Stimulated activated CD4-positive, alpha-beta T cell treated with anti-CD3 and anti-CD28 coated beads, TNF-alpha, amount 100 ng/mL, for 1 hour (primary cell): ENCODE measurements at places on chromosomes 7 and 10.

DNA sequence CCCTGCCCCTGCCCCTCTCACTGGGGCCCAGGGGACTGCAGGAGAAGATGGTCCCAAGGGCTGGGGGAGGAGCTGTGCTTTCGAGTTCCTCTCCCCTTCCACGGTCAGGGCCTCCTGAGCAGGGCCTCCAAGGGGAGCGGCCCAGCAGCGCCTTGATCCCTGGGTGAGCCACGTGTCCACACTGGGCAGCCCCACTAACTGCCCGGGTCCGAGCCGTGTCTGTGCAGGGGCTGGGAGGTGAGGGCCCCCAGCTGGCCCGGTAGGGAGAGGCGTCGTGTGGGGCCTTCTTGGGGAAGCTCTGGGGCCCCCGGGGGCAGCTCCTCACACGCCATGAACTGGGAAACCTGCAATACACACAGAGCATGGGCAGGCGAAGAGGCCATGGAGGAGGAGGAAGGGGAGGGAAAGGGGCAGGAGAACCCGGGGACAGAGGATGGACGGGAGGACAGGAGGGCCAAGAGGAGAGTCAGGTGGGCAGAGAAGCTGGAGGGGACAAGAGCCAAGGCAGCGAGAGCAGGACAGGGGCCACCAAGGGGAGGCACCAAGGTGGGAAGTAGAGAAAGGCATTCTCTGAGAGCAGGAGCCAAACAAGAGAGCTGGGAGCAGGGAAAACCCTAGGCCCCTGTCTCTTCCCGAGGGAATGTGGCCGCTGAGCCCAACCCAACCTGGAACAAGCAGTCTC is 32.8 kb downstream of the KCNH2 start:
- DNase-seq, result no peak

DNA sequence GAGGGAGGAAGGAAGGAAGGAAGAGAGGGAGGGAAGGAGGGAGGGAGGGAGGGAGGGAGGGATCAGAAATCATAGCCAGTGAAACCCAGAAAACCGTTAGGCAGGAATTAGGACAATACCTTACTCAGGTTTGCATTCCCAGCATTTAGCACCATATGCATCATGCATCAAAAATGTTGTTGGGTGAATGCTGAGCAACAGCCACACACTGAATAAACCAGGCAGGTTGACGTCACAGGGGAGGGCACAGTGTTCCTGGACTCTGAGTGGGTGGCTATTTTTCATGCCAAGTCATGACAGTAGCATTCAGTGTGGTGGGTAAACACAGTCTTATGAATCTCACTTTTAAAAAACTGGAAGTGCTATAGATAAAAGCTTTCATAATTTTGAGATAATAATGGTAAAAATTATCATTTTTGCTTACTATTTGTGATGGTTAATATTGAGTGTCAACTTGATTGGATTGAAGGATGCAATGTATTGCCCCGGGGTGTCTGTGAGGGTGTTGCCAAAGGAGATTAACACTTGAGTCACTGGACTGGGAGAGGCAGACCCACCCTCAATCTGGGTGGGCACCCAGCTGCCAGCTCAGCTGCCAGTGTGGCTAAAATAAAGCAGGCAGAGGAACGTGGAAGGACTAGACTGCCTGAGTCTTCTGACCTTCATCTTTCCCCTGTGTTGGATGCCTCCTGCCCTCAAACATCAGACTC is 199.1 kb upstream of the PRKCQ start:
- DNase-seq, result no peak

- DNase-seq, result no peak
Measured at GRCh38 chr7:147276783-147277370, 1160.3 kb downstream of the CNTNAP2 start.

DNA sequence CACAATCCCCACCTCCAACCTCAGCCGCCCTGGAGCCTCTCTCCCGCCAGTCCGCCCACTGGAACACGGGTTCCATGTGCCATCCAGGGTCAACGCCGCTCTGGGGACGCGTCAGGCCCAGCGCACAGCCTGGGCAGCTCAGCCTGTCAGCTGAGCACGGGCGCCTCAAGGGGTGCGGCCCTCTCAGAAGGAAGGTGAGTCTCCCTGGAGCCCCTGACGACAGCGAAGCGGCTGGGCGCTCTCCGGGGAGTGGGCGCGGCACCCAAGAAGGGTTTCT is 1.2 kb upstream of the SLC18A3 start:
- DNase-seq, result no peak

DNA sequence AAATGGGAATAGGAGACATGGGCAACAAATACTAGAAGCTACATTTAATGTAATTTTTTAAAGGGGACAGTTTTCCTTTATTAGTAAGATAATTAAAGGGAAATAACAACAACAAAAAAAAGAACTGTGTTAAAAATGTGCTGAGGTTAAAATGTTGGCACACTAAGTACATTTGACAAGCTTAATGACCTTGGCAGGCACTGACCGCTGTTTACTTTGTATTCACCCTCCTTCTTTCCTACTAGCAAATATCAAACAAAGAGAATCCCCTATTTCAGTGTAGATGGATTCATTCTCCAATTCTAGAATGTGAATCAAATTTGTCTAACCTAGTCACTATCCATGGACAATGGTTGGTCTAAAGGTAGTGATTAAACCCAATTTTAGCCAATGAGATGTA is 77.5 kb upstream of the TOMM7 start:
- DNase-seq, result no peak

- DNase-seq, result no peak
Measured at GRCh38 chr10:28253169-28253785, 49.6 kb downstream of the MPP7 start.

- no peak for DNase-seq
Measured at GRCh38 chr10:75233444-75234016, 2.2 kb downstream of the COMTD1 start.

DNA sequence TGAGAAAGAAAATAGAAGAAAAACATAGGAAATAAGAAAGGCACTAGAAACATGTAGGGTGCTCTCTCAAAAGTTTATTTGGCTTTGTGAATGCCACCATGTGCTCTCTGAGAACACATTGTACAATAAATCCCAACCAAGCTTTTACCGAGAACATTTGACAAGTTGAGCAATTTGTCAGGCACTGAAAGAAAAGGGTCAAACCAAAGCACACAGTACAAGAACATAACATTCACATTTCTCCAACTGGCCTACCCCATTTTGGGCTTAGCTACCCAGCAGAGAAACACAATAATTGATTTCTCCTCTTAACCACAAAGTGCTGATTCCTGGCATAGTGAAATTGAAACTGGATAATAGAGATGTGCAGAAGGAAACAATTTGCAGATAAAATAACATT is 69.2 kb upstream of the SLC39A12 start:
- DNase-seq, result no peak

- no peak for DNase-seq
Measured at GRCh38 chr7:5502721-5503243, 79.1 kb upstream of the TNRC18 start.

GRCh38 chr7:47292832-47293309 is 289.0 kb downstream of the TNS3 start:
- DNase-seq, result no peak

GRCh38 chr7:78765943-78766729 is 687.3 kb downstream of the MAGI2 start:
- DNase-seq, result no peak

GRCh38 chr7:22876986-22877729 is 54.5 kb upstream of the TOMM7 start:
- DNase-seq, result no peak

DNA sequence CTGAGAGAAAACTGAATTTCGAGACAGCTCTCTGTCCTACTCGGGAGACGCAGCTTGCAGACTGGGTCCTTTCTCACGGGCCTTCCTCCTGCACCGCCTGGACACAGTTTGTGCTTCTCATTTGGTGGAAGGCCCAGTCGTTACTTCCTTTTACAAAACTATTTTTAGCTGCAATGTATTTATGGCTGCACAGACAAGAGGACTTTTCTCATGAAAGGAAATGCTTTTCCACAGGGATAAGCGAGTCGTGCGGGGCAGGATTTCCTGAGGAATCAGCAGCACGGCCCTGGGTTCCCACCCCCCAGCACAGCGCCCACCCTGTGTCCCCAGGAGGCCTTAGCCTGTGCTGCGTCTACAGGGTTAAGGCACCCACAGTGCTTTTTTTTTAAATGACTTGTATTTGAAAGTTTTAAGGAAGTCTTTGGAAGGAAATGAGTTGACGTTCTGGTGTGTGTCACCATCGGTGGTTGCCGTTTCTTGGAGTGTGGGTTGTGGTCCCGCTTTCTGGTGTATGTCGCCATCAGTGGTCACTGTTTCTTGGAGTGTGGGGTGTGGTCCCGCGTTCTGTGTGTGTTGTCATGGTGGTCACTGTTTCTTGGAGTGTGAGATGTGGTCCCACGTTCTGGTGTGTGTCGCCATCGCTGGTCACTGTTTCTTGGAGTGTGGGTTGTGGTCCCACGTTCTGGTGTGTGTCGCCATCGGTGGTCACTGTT is 50.9 kb downstream of the INPP5A start:
- DNase-seq, result no peak

GRCh38 chr10:11225935-11226334 is 208.3 kb downstream of the CELF2 start:
- no peak for DNase-seq

DNA sequence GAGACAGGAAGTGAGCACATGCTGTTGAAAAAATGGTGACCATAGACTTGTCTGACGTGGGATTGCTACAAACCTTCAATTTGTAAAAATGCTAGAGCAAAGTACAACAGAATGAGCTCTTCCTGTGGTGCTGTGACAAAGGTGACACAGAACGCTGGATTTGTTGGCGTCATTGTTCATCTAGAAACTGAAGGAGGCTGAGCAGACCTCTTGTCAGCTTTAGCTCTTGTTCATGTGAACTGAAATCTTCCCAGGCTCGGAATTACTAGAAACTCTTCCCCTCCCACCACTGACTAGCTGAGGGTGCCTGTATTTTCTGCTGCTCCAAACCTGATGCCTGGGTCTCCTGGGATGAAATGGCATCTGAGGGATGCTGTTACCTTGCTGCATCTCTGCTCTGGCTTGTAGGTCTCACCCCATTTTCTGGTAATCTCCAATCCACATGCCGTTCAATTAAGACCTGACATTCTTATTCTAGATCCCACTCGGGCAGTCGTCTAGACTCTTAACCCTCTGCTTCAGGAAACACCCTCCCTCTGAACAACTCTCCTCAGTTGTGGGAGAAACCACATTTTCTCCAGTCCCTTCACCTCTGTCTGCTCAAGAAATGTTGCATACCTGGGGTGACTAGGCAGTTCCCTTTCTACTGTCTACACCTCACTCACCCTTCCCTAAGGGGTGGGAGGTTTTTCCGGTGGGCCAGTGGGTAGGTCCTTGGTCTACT is 349.3 kb downstream of the CXCL12 start:
- no peak for DNase-seq

- DNase-seq, result no peak
Measured at GRCh38 chr10:94042001-94042833, 48.5 kb downstream of the PLCE1 start.

DNA sequence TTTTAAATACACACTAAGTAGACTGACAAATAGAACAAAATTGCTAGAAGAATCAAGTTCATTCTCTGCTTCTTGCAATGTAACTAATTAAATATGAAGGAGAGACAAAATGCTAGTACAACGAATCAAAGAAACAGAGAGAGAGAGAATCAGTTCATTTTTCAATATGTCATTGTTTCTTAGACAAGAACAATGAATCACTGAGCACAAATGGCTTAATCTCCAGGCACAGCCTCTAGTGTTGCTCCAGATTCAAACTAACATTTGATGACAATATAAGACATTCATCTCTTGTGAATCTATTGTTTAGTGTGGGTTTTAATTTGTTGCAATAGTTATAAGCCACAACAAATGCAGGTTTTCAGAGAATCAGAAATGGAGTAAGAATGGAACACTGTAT is 357.4 kb upstream of the TMEM229A start:
- no peak for DNase-seq

- no peak for DNase-seq
Measured at GRCh38 chr10:31381766-31382316, 62.8 kb downstream of the ZEB1 start.

DNA sequence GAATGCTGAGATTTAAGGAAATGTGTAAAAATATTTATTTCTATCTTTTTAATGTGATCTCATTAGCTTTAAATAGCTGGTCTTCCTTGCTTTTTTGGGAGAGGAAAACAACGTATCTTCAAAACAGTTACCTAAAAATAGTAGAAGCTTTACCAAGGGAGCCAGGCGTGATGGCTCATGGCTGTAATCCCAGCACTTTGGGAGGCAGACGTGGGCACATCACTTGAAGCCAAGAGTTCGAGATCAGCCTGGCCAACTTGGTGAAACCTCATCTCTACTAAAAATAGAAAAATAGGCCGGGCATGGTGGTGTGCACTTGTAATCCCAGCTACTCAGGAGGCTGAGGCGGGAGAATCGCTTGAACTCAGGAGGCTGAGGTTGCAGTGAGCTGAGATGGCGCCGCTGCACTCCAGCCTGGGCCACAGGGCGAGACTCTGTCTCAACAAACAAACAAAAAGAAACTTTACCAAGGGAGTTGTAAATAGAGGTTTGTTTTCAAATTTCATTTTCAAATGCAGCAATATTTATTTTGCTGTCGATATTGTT is 48.4 kb upstream of the ITGB1 start:
- DNase-seq, result no peak

DNA sequence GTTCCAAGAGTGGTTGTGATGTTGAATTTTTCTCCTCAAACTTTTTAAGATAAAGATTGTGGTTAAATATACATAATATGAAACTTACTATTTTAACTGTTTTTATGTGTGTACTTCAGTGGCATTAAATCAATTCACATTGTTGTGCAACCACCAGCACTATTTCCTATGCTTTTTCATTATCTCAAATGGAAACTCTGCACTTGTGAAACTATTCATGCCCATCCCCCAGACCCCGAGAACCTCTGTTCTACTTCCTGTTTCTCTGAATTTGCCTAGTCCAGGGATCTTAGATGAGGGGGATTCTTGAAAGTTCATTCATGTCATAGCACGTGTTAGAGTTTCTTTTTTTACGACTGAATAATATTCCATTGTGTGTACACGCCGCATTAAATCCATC is 67.0 kb downstream of the WDR37 start:
- DNase-seq, result no peak

- DNase-seq, result no peak
Measured at GRCh38 chr10:70735161-70735560, 50.0 kb downstream of the TBATA start.

- no peak for DNase-seq
Measured at GRCh38 chr7:120813546-120814252, 44.2 kb downstream of the TSPAN12 start.

DNA sequence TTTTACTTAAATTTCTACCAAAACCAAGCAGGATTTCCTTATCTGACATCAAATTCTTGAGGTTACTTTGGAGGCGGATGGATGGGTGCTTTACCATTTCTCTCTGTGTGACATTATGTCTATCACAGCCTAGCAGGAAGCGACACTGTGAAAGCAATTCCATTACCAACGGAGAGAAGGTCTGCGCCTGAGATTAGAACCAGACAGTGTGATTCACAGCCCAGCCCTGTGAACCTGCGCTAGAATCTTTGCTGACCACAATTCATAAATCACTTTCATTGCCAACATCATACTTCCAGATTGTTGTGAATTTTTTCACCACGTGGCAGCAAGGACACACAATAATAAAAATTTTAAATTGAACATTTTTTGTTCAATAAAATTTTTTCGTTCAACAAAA is 126.5 kb downstream of the CUBN start:
- no peak for DNase-seq
